NCI-H510A (cell line): ENCODE measurements at places on chromosomes 5 and 9.

- DNase-seq, result no peak
These were observed 19.7 kb downstream of the CSF2 start for GRCh38 chr5:132093271-132093670.

- DNase-seq, result no peak
These were observed 502.8 kb downstream of the BNC2 start for GRCh38 chr9:16367605-16368231.

DNA sequence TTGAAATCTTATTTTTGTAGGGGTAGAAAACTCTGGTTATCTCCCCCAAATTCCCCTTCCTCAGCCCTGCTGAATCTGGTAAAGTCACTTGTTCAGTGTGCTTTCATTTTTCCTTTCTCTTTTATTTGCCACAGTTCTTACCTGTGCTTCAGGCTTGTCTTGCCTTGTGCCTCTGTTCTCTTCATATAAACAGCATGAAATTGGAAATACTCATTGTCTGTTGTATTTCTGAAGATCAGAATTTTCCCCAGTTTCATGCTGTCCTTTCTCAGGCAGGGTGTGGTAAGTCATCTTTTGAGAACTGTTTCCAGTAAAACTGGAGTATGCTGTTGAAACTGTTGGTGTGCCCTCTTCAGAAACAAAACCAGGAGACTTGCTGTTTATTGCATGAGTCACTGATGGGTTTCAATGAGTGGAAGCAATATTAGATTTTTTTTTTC, 7.0 kb downstream of the PAM start:
- no peak for DNase-seq

- no peak for DNase-seq
These were observed 13.1 kb downstream of the THBS4 start for GRCh38 chr5:80048084-80048780.

- no peak for DNase-seq
These were observed 42.6 kb downstream of the NEK6 start for GRCh38 chr9:124300312-124300711.

GRCh38 chr5:179251276-179251969, 93.8 kb downstream of the ADAMTS2 start:
- no peak for DNase-seq

DNA sequence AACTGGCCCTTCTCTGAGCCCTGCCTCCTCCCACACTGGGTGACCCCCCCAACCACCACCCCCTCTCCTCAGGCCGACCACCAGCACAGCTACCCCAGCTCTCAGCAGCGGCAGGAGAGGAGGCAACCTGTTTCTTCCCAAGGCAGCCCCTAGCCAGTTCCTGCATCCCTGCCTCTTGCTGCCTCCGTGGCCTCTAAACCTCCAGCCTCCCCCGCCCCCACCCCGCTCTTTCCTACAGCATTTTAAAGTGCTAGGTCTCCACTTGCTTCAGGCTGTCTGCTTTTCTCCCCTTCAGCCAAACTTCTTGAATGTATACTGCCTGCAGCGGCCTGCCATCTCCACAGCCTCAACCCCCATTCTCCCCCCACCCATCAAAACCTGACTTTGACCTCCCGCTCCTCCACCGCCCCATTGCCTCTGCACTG, 135.6 kb downstream of the DAB2IP start:
- no peak for DNase-seq

DNA sequence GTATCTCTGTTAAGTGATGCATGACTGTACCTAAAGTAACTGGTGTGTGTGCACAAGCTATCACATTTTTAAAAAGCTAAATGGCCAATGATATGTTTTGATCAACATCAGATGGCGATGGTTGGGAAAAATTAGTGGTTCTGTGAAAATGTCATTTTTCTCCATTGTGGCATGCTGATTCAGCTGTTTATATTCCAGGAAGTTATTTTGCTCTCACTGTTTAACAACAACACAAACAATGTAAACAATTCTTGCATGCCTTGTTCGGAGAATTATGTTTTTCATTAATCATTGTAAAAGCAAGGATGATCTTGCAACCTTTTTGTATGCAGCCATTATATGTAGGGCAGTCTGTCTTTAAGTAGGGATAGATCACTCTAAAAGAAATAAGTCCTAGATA, 106.1 kb upstream of the LHFPL2 start:
- no peak for DNase-seq

DNA sequence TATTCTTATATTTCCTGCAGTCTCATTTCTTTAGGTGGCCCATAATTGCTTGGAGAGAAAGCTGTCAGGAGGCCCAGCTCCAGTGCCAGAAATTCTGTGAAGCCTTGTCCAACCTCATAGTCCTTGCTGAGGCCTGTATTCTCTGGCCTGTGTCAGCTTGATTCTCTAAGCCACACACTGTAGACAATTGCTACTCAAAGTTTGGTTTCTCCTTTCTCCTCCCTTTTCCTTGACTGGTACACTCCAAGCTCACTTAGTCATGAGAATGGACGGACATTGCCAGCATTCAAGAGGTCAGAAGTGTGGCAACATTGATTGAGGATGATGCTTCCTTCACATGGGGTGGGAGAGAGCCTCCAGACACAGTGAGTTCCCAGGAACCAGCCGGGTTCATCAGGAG, 71.3 kb upstream of the CXCL14 start:
- DNase-seq, result no peak

DNA sequence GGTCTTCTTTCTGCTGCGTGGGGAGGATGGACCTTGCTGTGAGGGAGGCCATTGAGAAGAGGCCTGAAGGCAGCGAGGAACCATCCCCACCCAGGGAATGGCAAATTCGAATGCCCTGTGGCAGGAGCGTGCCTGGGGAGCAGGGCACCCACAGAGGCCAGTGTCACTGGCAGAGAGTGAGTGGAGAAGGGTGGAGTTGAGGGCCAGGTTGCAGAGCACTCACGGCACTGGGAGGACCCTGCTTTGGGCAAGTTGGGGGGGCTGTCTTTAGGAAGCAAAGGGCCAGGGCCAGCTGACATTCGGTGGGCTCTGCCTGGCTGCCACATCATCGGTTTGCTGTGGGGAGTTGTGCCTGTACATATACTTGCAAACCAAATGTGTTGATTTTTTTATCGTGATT, 47.2 kb downstream of the SYK start:
- DNase-seq, result no peak

DNA sequence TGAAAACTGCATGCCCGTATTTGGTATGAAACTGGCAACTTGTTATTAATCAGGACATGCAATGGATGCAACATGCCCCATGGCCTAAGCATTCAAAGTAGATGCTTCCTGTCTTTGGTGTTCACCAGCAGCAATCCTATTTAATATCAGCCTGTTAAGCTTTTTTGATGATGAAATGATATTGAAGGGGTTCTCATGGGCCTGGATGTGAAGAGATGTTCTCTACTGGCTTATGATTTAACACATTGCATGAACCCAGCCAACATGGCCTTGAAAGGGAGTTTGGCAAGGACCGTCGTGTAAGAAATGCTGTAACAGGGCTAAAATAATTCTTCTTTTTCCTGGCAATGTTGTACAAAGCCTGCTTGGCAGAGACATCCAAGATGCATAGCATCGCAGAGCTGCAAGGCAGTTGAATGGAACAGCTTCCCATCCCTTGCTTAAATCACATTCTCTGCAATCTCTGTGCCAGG, 111.2 kb downstream of the SMARCA2 start:
- no peak for DNase-seq

DNA sequence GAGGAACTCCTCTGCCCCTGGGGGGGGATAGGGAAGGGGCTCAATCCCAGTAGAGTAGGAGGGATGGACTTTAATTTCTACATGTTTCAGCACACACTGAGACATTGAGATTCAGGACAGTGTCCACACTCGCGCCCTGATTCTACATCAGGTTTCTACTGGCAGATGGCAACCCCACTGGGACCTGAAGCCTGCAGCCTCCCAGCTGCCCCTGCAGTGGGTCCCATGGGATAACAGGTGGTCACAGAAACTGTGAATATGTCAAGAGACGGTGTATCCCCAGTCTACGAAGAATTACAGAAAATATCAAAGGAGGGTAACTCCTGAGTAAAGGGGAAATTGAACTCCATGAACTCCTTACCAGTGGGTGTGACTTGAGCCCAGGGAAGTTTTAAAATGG, 2.4 kb upstream of the TERT start:
- DNase-seq, result no peak

DNA sequence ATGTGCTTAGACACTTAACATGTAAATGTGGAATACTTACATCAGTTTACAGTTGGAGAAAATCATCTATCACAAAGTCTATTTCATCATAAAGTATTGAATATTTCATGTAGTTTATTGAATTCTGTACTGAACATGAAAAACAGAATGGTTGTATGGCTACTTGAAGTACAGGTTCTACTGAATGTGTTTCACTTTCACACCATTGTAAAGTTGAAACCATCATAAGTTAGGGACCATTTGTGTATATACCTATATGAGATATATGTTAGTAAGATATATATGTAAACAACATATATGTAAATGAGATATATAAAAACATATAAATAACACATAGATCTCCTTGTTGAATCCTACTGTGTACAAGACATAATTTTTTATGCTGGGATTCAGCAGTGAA, 63.0 kb upstream of the TAF11L2 start:
- no peak for DNase-seq

DNA sequence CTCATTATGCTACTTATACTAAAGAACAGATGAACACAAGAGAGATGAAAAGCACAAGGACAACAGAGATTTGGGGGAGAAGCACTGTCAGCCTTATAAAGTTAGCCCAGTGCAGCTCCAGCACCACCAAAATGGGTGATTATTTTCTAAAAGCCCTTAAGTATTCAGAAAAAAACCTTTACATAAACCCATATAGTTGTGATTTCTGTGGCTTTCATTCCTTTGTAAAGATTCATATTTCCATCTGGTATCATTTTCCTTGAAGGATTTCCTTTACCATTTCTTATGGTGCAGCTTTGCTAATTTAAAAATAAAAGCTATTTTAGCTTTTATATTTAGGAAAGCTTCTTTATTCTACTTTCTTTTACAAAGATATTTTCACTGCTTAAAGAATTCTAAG, 311.0 kb downstream of the TMEM167A start:
- DNase-seq, result no peak
